ENCODE measurements at places on chromosomes 11 and 22.

DNA sequence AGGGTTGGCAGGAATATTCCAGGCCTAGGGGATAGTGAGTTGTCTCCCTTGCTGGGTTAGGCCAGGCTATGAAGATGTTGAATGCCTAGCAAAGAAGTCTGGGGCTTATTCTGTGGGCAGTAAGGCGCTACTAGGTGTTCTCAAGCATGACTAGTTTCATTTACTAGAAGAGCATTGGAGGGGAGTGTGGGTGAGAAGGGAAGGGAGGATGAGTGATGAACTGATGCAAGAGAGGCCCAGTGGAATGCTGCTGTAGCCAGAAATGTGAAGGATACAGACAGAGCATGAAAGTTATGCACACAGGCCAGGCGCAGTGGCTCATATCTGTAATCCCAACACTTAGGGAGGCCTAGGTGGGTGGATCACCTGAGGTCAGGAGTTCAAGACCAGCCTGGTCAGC lies 33.5 kb downstream of the POU2F3 start:
- no peak for DNase-seq

DNA sequence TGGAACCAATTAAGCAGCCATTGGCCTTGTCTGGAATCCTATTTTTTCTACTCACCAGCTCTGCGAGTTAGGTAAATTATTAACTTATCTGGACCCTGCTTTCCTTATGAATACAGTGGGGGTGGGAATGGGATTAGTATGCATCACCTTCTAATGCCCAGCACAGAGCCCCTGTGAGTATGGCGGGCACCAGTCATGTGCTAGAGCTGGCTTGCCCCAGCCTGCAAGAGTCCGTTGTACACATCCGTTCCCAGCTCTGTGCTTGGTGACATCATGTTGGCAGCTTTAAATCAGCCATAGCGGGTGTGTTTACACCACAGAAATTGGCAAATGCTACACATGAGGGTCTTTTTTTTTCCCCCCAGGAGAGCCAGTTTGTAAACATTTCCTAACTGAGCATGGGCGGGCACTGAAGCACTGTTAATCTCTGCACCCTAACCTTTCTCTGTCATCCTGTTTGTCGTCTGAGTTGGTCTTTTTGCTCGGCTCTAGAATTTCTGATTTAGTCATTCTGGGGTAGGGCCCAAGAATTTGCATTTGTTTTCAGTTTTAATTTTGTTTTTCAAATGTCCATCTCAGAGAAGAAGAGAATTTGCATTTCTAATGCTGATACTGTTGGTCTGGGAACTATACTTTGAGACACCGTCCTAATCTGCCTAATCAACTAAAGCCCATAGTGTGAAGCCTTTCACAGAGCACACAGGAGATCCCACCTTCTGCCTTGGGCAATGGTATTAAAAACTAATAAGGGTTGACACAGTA lies 130.3 kb upstream of the TBCEL start:
- no peak for DNase-seq

DNA sequence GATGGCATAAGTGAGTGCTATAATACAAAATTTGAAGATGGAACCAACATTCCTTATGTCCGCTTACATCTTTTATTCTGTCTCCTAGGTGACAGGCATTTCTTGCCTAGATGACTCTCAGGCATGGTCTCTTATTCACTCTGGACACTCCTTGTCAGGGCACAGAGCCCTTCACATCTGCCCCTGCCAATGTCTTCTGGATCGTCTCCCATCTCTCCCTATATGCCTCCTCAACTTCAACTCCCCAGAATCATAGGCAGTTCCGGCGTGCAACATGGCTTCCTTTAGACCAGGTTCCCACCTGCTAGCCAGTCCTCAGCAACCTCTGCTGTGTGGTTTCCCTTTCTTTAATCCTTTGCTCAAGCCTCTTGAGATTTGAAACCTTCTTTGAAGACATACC lies 300.9 kb downstream of the TENM4 start:
- DNase-seq, result no peak

DNA sequence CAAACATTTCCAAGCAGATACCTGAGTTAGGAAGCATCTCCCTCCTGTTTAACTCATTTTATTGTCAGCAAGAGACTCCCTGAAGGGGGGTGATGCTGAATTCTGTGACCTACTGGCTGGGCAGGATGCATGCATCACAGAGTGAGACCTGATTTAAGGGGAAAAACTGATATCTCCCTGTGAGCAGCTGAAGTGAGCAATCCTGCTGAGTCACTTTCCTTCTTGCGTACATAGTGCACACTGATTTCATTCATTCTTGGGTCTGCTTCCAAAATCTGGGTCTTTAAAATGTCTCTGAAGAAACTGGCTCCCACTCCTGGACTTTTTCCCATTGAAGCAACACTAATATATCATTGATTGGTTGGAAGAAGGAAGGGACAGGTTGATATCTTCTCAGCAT lies 23.3 kb downstream of the P4HA3 start:
- DNase-seq, result peak; percentile 51

DNA sequence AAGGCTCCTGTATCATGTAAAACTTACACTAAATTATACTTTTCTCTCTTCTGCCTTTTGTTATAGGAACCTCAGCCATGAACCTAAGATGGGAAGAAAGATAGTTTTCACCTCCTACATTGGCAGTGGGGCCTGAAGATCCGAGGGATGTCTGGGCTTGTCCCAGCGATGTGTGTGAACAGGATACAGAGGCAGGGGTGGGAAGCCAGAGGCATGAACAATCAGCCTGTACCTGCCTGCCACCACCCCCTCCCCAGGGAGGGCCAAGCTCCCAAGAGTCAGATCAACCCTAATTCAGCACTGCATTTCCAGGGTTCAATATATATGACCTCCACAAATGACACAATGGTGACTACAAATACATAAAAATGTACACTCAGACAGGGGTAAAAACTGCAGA lies 9.4 kb downstream of the KIAA0930 start:
- DNase-seq, result no peak

- DNase-seq, result no peak
These were observed 18.7 kb upstream of the DBX1 start for GRCh38 chr11:20178976-20179375.

DNA sequence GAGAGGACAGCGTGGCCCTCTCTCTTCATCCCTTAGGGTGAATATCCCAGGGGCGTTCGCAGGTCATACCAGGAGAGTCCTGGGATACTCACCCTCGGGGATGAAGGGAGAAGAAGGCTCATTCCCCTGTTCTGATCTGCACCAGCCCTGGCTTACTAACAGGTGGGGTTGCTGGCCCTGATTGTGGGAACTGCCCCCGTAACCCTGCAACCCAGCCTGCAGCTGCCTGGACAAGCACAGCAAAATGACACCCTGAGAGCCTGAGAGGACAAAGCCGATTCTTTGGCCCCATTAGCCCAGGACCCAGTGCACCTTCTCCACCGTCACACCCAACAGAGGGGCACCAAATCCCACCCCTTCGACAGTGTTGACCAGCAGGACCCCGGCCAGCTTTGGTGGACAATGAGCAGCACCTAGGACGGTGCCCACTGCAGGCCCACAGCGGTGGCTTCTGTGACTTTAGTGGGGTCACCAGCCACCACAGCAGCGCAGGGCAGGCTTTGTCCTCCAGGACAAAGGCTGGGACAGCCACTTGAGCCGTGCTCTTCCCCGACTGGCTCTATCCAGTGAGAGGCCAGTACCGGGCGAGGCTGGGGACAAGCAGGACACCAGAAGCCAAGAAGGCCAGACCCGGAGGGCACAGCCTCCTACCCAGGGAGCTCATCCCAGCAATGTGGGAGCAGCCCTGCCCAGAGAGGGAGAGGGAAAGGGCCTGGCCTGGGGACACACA lies 98.5 kb upstream of the RTL6 start:
- no peak for DNase-seq

- DNase-seq, result no peak
These were observed 1038.5 kb downstream of the OPCML start for GRCh38 chr11:132493801-132494200.

- no peak for DNase-seq
These were observed 3.7 kb downstream of the RRP7A start for GRCh38 chr22:42515896-42516295.

DNA sequence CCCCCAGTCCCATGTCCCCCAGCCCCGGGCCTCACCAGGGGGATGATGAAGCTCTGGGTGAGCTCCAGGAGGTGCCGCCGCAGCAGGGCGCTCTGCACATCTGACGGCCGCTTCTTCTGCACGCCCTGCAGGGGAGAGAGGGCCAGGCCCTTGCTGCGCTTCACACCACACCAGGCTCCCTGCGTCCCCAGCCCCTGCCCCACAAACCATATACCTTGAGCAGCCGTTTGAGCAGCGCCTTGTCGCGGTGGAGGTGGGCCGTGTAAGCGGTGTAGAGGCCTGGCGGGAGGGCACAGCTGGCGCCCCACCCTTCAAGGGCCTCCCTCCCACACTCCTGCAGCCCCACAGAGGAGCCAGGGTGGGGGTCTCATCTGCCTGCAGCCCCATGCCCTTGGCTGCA lies 6.2 kb upstream of the PLXNB2 start:
- DNase-seq, result no peak

- no peak for DNase-seq
These were observed 20.4 kb downstream of the C22orf23 start for GRCh38 chr22:37932821-37933578.

- no peak for DNase-seq
These were observed 32.3 kb upstream of the JAM3 start for GRCh38 chr11:134036492-134037045.

DNA sequence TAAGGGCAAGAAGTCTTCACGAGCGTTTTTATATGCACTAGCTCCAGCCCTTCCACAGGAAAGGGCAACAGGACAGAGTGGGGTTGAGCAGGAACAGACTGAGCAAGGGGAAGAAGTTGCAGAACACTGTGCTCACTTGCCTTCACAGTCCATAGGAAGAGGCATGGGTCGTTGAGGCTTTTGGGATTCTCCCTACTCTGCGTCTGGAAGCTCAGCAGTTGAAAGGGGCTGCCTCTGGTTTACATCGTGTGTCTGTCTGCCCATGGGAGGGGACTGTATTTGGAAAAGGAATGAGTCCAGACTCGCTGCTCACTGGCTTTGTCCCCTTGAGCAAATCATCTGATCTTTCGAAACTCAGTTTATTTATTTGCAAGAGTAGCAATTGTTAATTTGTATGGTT lies 1.1 kb upstream of the PDGFD start:
- no peak for DNase-seq

All from SW 1271 (cell line).